ENCODE measurements at places on chromosomes 3 and 15.
A peak's percentile ranks its signal among the peaks of the same experiment; 100 is the strongest.

DNA sequence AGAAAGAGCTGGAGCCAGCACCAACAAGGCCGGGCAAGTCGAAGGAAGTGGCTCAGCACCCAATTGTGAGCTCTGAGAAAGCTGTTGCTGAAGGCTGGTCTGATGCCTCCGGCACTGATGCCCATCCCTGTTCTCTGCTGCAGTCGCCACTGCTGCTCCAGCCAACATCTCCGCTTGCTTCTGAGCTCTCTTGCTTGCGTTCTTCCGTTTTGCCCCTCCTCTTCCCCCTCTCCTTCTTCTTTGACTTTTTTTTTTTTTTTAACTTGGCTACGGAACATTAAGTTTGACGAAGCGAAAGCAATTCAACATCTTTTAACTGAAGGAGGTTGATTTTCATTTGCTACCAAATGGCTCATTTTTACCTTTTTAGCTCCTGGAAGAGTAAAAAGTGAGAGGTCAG lies 442.9 kb downstream of the MCTP2 start:
- peak; percentile 25 for DNase-seq

GRCh38 chr3:81521855-81522254 lies 239.6 kb downstream of the GBE1 start:
- DNase-seq: no peak

- no peak for DNase-seq
Observed at GRCh38 chr3:109874896-109875708, 537.8 kb upstream of the DPPA4 start.

- DNase-seq: no peak
Observed at GRCh38 chr15:62840526-62841268, 201.8 kb upstream of the TPM1 start.

- no peak for DNase-seq
Observed at GRCh38 chr3:53577506-53577905, 83.1 kb downstream of the CACNA1D start.

DNA sequence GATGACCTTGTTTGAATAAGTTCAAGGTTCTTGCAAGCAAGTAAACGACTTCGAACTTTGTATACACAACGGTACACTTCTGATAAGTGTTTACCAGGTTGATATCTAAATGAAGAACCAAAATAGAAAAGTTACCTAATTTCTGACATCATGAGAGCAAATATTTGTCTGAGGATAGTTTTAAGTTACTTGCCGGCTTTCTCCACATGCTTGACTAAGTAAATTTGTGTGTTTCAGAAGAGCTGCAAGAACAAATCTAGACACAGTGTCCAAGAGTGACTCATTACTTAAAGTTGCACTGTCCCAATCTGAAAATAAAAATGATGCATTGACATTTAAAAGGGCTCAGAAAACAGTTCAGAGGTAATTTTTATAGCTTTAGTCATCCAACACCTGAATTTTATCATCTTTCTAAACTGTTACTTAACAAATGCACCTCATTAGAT lies 115.1 kb downstream of the HERC1 start:
- DNase-seq: no peak

- DNase-seq: peak; percentile 85
Observed at GRCh38 chr15:62391641-62392262, 226.7 kb upstream of the C2CD4B start.

DNA sequence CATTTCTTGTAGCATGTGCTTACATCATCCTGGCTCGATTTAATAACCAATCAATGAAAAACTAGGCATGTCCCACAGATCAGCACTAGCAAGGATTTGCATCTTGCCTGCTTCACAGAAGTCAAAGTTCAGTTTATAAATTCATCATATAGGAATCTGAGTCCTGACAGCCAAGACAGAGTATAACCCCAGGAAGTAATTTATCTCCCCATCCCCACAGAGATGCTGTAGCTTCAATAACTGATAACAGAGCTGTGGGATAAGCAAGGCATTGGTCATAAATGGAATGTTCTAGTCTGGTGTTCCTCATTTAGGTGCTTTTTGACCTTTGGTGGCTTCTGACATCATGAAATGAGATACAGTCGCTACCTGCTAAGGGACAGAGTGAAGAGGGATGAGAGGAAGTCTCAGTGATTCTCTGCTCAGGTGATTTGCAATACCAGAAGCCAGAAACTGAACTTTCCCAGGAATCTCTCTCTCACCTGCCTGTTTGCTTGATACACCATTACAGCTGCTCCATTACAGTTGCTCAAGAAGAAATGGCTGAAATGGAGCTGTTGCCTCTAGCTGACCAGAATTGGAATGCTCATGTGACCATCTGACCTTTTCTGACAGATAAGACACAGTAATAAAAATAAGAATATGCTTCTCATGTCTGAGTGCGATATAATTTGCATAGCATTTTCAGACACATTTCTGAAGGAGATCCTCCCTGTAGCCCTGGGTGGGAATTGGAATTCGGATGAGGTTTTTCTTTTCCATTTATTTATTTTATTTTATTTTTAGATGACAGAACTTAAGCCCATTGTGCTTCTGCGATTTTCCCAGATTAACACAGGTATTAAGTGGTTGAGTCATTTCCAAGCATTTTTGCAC lies 217.1 kb upstream of the KCNMB2 start:
- DNase-seq: no peak

DNA sequence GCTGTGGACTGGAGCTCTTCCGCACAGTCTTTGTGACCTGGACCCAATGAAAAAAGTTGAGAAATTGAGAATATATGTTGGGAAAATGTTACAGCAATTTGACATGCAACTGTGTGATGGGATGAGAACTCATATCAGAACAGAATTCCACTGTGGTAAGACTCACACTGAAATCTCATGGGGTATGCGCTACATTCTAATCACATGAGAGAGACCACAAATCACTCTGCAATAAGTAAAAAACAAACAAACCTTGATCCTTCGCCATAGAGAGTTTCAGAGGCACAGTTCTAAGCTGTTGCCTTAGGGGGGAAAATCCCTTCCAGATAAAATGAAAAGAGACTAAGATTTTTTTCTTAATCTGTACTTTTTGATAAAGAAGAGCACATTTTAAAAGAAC lies 37.3 kb downstream of the LMCD1 start:
- no peak for DNase-seq

- no peak for DNase-seq
Observed at GRCh38 chr15:40511093-40511471, 40.3 kb downstream of the CHST14 start.

GRCh38 chr15:57045741-57046382 lies 127.4 kb downstream of the TCF12 start:
- no peak for DNase-seq

- no peak for DNase-seq
Observed at GRCh38 chr15:99845009-99845408, 111.8 kb upstream of the LYSMD4 start.

DNA sequence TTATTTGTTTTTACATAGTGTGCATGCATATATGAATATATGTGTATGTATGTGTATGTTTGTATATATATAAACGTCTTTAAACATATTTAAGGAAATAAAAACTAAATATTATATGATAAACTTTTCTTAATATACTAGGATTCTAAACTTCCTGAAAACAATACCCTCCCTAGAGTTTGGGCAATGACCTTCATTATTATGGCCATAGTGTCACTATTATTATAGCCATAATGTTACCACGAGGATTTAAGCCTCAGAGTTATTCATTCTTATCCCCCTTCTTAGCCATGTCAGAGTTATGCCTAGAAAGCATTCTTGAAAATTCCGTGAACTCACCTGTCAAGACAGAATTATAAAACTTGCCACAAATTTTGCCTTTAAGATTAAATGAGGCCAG lies 335.5 kb downstream of the ERC2 start:
- DNase-seq: no peak

GRCh38 chr15:43913941-43914340 lies 87.1 kb downstream of the WDR76 start:
- no peak for DNase-seq

DNA sequence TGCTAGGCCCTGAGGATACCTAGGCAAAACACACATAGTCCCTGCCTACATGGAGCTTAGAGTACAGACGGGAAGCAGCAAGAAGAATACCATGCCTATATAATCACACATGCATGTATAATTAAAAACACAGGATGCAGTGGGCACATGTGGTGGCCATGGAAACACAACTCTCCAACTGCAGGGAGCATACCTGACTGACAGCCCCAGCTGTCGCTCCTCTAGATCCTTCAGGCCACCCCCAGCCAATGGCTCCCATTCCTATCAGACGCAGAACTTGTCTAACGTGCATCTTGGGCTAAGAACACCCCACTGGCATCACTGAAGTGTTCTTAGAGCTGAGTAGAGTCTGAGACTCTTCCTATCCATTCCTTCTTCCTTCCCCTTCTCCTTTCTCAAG lies 125.5 kb upstream of the FRMD4B start:
- no peak for DNase-seq

DNA sequence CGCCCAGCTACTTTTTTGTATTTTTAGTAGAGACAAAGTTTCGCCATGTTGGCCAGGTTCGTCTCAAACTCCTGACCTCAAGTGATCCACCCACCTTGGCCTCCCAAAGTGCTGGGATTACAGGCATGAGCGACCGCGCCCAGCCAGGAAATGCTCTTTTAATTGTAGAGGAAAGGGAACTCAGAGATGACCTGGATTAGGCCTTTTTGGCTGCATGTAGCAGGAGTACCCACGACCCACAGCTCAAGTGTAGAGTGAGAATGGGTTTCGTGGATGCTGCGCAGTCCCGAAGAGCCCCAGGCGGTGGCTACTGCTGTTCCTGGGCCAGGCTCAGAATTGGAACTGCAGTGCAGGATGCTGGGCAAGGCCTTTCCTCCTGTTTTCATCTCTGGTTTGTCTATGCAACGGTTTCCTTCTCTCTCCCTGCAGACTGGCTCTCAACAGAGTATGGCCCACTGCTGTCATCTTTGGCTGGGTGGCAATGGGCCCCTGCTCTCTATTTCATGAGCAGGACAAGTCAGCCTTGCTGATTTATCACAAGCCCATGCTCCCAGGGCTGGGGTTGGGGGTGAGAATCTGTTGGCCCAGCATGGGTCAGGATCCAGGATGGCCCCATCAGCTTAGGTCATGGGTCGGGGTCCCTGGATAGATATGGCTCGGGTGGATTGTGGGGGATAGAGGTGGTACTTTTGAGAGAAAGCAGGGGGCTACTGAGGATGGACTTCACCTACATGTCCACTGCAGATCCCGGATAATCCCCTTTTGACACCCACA lies 51.2 kb downstream of the GASK1A start:
- no peak for DNase-seq

- DNase-seq: no peak
Observed at GRCh38 chr3:105691633-105692032, 177.2 kb downstream of the CBLB start.

DNA sequence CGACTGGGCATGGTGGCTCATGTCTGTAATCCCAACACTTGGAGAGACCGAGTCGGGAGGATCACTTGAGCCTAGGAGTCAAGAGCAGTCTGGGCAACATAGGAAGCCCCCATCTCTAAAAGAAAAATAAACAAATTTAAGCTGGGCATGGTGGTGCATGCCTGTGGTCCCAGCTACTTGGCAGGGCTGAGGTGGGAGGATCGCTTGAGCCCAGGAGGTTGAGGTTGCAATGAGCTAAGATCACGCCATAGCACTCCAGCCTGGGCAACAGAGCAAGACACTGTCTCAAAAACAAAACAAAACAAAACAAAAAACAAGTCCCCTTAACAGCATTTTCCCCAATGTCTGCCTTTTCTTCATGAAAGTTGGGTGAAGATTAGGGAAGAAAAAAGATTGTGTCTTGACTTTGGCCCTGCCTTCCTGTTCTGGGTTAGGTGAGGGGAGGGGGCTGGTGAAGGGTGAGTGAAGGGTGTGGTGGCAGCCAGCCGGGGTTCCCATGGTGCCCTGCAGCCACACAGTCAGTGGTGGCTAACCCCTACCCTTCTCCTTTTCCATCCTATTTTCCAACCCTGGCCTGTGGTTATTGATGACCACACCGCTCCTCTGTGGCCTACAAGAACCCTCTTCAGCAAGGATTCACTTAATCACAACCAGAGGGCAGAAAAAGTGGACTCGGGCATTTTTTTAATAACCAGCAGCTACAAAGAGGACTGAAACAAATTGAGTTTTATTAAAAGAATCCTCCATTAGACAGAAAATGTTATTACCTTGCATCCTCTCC lies 28.4 kb upstream of the SMAD3 start:
- DNase-seq: no peak

GRCh38 chr3:50121072-50122032 lies 32.6 kb downstream of the RBM5 start:
- DNase-seq: peak; percentile 86
